ENCODE measurements at places on chromosomes 5 and 9.

DNA sequence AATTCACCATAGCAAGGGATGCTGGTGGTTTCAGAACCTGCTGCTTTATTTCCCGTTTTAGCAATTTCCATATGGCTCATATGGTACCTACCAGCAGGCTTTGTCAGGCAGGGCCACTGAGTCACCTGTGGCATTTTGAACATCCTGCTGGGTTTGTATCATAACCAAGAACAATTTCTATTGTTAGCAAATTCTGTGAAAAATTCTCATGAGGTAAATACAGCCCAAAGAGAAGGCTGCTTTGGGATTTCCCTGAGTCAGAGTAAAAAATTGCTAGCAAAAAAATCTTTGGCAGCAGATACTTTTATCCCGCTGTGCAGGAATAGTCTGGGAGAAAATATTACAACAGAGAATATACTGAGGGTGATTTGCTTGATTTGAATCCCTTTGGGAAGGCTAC is 52.7 kb downstream of the PRR16 start:
- no peak for DNase-seq

- DNase-seq = peak; percentile 46
Observed at GRCh38 chr5:153619771-153620170, 129.3 kb downstream of the GRIA1 start.

DNA sequence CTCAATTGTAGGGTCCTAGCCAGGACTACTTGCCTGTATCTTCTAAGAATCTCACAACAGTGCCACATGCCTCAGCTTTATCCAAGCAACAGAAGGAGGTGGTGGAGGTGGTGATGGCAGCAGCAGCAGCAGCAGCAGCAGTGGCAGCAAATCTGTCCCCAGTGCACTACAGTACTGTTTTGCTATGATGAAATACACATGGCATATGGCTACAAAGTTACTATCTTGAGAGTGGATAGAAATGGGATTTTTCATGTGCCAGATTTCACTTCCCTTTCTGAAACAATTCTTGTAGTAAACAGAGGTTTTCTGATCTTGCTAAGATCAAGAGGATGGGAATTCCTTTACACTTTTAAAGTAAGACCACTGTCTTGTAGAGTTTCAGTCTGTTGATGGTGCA is 8.1 kb upstream of the CYSTM1 start:
- no peak for DNase-seq

DNA sequence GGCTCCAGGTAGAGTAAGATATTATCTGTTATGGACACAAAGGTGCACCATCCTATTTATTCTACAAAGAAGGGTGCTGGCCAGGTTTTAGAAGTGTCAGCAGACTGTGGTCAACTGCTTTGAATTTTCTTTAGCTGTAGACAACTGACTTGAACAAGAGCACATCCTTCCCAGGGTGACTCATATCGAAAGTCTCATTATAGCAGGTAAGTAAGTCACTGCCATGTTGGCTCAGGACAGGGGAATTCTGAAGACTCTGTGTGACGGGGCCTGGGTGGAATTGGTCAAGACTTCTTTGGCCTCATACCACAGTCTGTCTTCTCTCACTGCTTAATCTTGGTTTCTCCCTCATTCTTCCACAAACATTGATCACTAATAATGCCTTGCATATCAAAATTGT is 214.5 kb upstream of the CDH9 start:
- peak; percentile 1 for DNase-seq

- peak; percentile 64 for DNase-seq
Observed at GRCh38 chr9:82091610-82092009, 103.0 kb downstream of the SPATA31D1 start.

DNA sequence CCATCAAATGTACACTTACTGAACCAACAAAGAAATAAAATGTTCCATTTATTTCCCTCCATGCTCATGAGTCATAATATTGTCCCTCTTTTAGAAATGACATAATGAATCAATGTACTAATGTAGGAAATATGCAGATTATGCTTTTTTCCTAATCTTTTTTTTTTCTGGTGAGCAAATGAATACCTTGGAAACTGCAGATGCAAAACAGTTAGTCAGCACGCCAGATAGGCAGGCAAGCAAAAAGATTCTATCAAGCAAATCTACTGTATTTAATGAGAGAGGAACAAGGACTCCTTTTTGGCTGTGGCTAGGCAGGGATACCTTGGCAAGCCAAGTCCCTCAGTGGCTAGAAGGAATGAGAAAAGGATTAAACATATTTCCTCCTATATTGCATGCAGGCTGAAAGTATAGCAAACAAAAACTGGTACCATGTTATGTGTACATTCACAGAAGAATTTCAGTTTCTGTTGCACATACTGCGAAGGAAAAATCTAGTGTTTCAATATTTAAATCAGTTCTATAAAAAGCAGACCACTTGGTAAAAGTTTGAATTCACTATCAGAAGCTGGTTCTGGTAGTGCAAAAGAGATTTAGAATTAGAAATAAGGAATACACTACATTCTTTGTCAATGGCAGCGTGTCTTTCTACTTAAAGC is 605.4 kb downstream of the TLE1 start:
- peak; percentile 79 for DNase-seq

GRCh38 chr9:33151601-33152000 is 15.5 kb downstream of the B4GALT1 start:
- no peak for DNase-seq

DNA sequence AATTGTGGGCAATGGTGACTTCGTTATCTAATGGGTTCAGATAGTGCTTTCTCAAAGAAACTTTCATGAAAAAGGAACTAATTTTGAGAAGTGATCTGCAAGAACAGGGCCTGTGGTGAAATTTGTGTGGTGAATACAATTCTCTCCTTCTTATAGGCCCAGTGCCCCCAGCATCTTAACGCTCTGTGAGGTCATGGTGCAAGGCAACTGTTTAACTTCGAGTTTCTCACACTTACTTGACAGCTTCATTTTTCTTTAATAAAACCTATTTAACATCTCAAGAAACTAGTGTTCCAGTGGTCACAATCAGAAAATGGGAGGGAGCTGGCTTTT is 69.2 kb downstream of the FAM114A2 start:
- no peak for DNase-seq

GRCh38 chr5:74540622-74541021 is 99.9 kb downstream of the ENC1 start:
- DNase-seq = no peak

DNA sequence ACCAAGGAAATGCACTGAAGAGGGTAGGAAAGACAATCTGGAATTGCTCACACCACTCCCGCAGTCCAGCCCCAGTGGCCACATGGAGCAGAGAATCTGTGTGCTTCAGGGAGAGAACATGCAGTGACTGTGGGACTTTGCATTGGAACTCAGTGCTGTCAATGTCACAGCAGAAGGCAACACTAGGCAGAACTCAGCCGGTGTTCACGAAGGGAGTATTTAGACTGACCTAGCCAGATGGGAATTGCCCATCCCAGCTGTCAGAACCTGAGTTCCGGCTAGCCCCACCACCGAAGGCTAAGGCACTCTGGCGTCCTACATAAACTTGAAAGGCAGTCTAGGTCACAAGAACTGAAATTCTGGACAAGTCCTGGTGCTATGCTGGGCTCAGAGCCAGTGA is 139.0 kb downstream of the AGTPBP1 start:
- DNase-seq = no peak

GRCh38 chr5:37739817-37740261 is 100.0 kb downstream of the GDNF start:
- DNase-seq = peak; percentile 48

DNA sequence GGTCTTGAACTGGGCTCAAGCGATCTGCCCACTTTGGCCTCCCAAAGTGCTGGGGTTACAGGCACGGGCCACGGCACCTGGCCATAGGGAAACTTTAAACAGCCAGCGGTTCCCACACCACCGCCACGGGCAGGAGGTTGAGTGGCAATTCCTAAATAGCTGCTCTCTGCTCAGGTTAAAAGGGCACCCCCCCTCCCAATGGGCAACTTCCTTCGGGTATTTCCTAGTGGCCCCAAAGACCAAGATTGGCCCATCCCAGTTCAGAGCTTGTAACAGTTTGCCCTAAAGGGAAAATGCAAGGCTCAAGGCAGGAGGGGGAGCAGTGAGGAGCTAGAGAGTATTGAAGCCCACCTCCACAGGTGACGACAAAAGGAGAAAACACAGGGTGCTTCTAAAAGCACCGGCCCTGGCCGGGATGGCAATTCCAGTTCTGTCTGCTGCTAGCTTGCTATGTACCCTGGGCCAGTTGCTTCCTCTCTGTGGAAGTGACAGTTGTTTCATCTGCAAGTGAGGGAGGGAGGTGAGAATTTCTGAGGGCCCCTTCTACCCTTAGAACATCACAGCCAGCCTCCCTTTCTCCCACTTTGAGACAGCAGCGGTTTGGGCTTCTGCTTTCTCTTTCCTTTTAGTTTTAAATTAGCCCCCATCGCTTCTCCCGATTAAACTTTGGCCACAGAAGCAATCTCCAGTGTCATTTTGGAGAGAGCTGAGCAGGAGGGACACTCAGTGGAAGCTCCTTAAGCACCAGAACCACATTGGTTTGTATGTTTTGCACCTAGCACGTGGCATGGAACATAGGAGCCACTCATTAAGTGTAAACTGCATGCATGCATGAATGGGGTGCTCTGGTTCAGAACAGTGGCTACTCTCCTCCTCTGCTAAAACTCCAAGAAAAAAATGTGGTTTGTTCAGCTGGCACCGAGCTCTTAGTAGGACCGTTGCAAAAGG is 17.3 kb upstream of the TNIP1 start:
- DNase-seq = no peak

Measured in renal cortical epithelial cell (primary cell).